Naive thymus-derived CD8-positive, alpha-beta T cell (primary cell): ENCODE measurements at places on chromosomes 7 and 10. TPM values are rescaled to one million over a fixed set of nuclear protein-coding genes. Genes with fewer than 3 reads are reported as not detected.

- DNase-seq = no peak
Measured at GRCh38 chr7:121519548-121520521, 123.7 kb upstream of the FAM3C start.

- no peak for DNase-seq
Measured at GRCh38 chr10:78602201-78602932, 466.4 kb upstream of the ZMIZ1 start.

LRIT1 gene
- total RNA-seq = not detected

DNA sequence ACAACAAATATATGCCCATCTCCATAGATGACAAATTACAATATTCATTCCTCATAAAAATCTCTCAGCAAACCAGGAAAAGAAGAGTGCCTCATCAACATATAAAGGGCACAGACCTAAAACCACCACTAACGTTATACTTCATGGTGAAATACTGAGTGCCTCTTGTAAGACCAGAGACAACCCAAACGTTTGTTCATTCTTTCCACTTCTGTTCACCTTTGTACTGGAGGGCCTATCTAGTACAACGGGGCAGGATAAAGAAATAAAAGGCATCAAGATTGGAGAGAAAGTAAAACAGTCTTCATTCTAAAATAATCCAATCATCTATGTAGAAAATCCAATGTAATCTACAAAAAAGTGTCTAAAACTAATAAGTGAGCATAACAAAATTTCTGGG lies 79.1 kb downstream of the LARP4B start:
- no peak for DNase-seq

C10orf53 gene
- total RNA-seq = not detected
